ENCODE measurements at places on chromosomes 6 and 20.

DNA sequence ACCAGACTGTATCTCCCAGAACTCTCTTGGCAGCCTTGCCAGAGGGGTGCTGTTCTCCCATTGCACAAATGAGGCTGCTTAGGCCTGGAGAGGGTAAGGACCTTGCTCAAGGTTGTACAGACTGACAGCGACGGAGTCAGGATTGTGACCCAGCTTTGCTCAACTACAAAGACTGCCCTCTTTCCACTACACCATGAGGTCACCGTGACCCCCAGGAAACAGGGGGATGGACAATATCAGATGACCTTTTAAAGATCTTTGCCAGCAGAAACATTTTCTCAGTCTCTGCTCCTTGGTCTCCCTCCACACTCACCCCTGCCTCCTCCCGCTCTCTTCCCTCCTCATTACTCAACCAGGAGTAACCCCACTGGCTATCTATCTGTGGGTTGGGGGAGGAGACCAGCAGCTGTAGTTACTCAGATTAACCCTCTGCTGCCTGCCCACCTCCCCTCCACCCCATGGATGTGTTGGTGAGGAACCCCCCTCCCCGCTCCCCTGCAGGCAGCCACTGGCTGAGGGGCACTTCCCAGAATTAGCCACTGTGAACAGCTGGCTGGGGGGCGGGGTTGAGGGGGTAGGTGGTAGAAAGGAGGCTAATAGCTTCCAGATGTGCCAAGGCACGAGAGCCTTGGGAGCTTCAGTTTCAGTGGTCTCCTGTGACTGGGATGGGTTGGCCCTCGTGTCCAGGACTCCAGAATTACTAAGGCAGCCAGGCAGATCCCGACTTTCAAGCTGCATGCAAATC is 26.9 kb upstream of the MRPS18A start:
- H3K27me3 ChIP-seq, result peaks cover 15% of the 10 kb centered on the region
- H3K36me3 ChIP-seq, result no peaks in the 10 kb centered on the region
- no peak overlapping the region for H3K27ac ChIP-seq
- H3K4me3 ChIP-seq, result no peak overlapping the region
- no peak for DNase-seq

DNA sequence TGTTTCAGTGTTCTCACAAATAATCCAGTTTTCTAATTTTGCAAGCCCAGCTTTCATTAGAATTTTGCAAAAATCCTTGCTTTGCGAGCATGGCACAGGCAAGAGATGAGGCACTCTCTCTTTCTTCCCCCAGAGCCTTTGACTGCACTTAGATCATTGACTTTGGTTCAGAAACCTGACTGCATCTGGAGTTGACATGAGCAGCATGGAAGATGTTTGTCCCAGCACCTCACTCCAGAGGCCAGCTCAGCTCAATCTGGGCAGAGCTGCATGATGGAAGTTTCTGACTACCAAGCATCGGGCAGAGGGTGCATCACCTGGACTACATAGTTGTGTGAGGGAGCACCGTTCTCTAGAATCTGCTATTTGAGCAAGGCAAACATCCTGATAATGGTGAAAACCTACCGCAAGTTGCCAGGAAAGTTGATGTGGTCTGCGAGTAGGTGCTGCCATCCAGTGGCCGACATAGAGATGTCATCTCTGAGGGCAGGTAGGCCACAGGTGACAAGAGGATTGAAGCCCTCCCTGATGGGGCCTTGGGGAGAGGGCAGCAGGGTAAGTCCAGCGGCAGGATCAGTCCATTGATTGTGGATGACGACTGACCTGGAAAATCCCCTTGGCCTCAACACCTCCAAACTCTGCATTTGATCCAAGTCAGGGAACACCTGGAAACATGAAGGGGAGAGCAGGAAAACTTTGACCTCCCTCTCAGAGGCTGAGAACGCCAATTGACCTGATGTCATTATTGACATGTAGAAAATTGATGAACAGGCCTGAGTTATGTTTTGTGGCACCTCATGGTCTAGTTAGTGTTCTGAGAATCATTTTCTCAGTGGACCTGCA is 3.8 kb upstream of the LPA start:
- H3K4me1 ChIP-seq, result no peaks in the 10 kb centered on the region
- peaks cover 3% of the 10 kb centered on the region for H3K27me3 ChIP-seq
- DNase-seq, result peak; percentile 7

- peak; percentile 25 for DNase-seq
- H3K4me3 ChIP-seq, result peak overlapping the region; percentile 80
- H3K27ac ChIP-seq, result peak overlapping the region; percentile 81
- H3K36me3 ChIP-seq, result peaks cover 3% of the 10 kb centered on the region
- H3K27me3 ChIP-seq, result peaks cover 11% of the 10 kb centered on the region
Observed at GRCh38 chr6:170147832-170148708, 142.8 kb downstream of the DLL1 start.

DNA sequence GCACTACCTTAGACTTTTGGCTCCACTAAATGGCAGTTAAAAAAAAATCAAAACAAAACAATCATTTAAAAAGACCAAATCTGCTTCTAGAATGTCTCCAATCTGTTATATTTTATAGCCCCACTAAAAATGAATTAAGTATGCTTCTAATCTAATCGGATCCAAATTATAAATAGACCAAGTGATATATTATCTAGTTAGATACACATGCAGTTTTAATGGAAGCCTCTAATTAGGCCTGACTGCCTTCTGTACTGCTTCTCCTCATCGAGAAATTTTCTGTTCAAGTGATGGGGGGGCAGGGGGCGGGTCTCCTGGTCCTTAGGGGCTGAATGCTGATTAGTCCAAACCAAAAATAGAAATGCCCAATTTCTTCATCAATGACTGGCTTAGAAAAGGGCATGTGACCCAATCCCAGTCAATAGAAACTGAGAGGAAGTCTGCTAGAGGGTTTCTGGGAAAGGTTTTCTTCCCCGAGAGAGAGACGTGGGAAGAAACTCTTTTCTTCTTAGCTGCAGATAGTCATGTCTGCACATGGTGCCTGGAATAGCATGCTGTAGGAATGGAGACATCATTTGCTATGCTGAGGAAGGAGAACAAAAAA is 6.9 kb downstream of the SESN1 start:
- peaks cover 26% of the 10 kb centered on the region for H3K4me1 ChIP-seq
- H3K27ac ChIP-seq, result no peak overlapping the region
- H3K36me3 ChIP-seq, result peaks cover 2% of the 10 kb centered on the region

DNA sequence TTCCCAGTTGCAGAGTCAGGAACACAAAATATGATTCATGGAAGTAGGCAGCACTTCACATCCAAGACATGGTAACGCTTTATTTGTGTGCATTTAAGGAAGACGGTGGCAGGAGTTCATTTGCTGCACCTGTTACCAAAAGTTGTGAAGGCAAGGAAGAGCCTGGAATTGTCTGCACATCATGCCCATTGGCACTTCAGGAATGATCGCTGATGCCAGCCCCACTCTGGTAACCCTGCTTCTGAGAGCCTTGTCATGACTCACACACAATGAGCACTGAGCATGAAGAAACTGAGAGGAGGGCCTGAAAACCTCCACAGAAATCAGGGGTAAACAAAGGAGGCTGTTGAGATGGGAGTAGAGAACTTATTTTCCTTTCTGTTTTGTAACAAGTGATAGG is 181.1 kb downstream of the RPS12 start:
- peaks cover 2% of the 10 kb centered on the region for H3K27me3 ChIP-seq
- H3K4me3 ChIP-seq, result no peak overlapping the region
- no peak overlapping the region for H3K27ac ChIP-seq

- DNase-seq, result no peak
- peaks cover 2% of the 10 kb centered on the region for H3K36me3 ChIP-seq
- peaks cover 7% of the 10 kb centered on the region for H3K4me1 ChIP-seq
- H3K27ac ChIP-seq, result no peak overlapping the region
- no peak overlapping the region for H3K4me3 ChIP-seq
Observed at GRCh38 chr20:10644458-10645204, 29.2 kb downstream of the JAG1 start.

DNA sequence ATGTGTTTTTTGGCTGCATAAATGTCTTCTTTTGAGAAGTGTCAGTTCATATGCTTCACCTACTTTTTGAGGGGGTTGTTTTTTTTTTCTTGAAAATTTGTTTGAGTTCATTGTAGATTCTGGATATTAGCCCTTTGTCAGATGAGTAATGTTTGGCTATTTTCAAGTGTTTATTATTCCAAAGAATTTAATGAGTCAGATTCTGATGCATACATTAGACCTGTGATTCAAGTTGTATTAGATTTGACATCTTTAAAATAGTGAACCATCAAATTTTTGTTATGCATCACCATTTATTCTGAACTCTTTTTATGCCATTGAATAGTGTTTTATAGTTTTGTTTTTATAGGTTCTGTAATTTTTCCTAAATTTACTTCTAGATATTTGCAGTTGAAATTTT is 319.3 kb downstream of the PKHD1 start:
- no peak for DNase-seq
- no peak overlapping the region for H3K4me3 ChIP-seq
- no peaks in the 10 kb centered on the region for H3K27me3 ChIP-seq
- H3K4me1 ChIP-seq, result no peaks in the 10 kb centered on the region

DNA sequence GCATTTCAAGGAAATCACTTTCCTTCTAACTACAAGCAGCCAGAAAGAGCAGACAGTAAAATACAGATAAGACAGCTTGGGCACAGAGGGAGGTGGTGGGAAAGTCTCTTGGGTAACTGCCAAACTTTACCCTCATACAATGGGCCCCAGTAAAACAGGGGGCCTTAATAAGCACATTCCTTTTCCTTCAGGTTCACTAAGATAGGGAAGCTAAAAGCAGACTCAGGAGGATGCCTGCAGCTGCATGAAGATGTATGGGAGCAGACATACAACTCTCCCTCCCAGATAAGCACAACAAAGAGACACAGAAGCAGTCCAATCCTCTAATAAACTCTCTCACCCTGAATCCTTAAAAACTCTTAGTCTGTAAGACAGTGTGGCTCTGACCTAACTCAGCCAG is 49.0 kb downstream of the SIM1 start:
- H3K36me3 ChIP-seq, result no peaks in the 10 kb centered on the region
- DNase-seq, result no peak
- no peak overlapping the region for H3K4me3 ChIP-seq
- no peak overlapping the region for H3K27ac ChIP-seq
- no peaks in the 10 kb centered on the region for H3K4me1 ChIP-seq

DNA sequence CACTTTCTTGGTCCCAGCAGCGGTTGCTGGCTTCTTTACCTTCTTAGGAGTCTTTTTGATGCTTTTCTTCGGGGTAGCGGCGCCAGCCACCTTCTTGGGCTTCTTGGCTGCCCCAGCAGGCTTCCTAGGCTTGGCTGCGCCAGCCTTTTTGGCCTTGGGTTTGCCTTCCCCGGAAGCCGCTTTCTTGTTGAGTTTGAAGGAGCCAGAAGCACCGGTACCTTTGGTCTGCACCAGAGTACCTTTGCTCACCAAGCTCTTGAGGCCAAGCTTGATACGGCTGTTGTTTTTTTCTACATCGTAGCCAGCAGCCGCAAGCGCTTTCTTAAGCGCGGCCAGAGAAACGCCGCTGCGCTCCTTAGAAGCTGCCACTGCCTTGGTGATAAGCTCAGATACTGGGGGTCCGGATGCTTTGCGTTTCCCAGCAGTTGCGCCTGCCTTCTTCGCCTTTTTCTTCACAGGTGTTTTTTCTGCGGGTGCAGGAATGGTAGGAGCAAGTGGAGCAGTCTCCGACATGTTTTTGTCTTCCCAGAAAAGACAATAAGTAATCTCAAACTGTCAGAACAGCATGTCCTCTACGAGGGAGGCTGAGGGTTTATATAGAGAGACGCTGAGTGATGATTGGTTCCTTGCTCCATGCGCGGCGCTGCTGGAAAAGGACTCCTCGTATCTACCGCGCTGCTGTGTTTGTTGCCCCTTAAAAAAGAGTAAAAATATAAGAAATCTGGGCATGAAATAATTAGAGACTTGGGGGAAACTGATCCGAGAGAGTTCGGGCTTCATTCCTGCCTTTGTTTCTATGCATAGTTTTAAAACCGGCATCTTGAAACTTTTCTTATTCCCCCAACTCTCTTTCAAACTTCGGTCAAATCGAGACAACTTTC is 130.3 kb upstream of the BTN3A2 start:
- H3K27ac ChIP-seq, result peak overlapping the region; percentile 100
- no peaks in the 10 kb centered on the region for H3K36me3 ChIP-seq
- DNase-seq, result peak; percentile 80
- peaks cover 40% of the 10 kb centered on the region for H3K4me1 ChIP-seq
- peak overlapping the region; percentile 91 for H3K4me3 ChIP-seq

- no peaks in the 10 kb centered on the region for H3K4me1 ChIP-seq
- DNase-seq, result no peak
- no peaks in the 10 kb centered on the region for H3K36me3 ChIP-seq
- H3K27ac ChIP-seq, result no peak overlapping the region
- no peaks in the 10 kb centered on the region for H3K27me3 ChIP-seq
Observed at GRCh38 chr20:38272961-38273360, 12.4 kb upstream of the KIAA1755 start.

DNA sequence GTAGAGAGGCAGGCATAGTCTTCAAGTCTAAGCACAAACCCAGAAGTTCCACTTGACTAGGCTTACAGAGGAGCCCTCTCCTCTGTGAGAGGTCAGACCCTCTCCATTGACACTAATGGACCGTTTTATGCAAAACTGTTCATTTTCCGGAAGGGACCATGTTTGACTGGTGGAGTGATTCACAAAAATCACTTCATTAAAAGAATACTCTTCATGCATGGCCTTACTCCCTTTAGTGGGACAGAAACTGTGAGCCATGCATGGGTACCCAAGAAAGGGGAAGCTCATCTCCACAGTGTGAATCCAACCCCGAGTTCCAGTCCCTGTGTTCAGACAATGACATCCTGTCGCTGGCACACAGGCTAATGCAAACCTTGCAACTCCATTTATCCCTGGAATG is 63.2 kb downstream of the OLIG3 start:
- no peaks in the 10 kb centered on the region for H3K36me3 ChIP-seq
- peaks cover 30% of the 10 kb centered on the region for H3K27me3 ChIP-seq
- no peak overlapping the region for H3K4me3 ChIP-seq
- peaks cover 5% of the 10 kb centered on the region for H3K4me1 ChIP-seq
- H3K27ac ChIP-seq, result no peak overlapping the region

DNA sequence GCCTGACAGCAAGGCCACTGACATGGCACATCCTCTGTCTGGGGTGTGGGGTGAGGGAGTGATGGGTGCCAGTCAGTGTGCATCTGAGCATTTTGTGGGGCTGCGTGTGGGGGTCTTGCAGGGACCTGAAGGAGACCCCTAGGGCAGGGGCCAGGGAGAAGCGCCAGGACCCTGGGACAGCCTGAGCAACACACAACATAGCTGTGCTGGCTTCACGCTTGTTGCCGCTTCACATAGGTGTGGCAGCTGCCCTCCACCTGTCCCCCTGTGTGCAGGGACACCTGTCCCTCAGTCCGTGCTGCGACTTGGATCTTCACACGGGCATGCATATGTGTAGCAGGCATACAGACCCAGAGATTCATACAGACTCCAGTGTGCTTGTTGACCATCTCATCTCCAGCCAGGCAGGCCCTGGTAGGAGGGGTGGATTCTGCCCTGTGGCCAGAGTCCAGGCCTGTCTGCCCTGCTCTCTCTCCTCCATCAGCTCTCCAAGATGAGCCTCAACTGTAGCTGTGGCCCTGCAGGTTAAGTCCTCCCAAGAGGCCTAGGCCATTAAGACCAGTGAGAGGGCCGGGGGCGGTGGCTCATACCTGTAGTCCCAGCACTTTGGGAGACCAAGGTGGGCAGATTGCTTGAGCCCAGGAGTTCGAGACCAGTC is 3.2 kb upstream of the NPBWR2 start:
- H3K4me1 ChIP-seq, result no peaks in the 10 kb centered on the region
- peak; percentile 2 for DNase-seq
- H3K27ac ChIP-seq, result no peak overlapping the region
- no peaks in the 10 kb centered on the region for H3K36me3 ChIP-seq
- H3K4me3 ChIP-seq, result no peak overlapping the region
- H3K27me3 ChIP-seq, result no peaks in the 10 kb centered on the region

- H3K4me1 ChIP-seq, result peaks cover 54% of the 10 kb centered on the region
- H3K4me3 ChIP-seq, result peak within 1 kb of the TSS; percentile 98
- H3K27me3 ChIP-seq, result no peaks in the 10 kb centered on the region
- no peak for DNase-seq
- H3K36me3 ChIP-seq, result peaks cover 31% of the 10 kb centered on the region
Observed at GRCh38 chr6:12012038-12012557, at the start of gene HIVEP1. TSS of gene HIVEP1 (plus strand) at chr6:12012312. CDS start at chr6:12015629, 3,317 bp downstream.

Measured in T-helper 2 cell treated with Interferon-gamma antibody and Interleukin-4, amounts not matched to agents 5 μg/mL and 100 μg/mL, for 36 hours (primary cell).